Activated naive CD8-positive, alpha-beta T cell treated with anti-CD3 and anti-CD28 coated beads, Interleukin-2, amount 10 ng/mL, durations not matched to agents 7 days and 5 days (primary cell): ENCODE measurements at places on chromosomes 12 and 14.

GRCh38 chr12:2214411-2214810 is 161.6 kb downstream of the CACNA1C start:
- no peak for DNase-seq

DNA sequence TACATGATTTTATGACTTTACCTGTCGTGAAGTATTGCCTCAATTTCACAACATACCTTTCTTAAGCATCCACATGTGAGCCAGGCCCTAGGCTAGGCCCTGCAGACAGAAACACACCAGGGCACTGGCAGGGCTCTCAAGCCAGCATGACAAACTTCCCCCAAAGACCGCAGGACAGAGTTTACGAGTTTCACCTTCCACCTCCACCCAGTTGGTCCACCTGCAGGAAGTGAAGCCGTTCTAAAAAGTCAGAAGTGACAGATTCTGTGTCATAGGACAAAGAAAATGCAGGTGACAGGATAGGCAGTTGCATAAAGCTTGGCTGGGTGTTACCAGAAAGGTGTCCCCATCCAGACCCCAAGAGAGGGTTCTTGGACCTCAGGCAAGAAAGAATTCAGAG is 382.3 kb downstream of the PCNX1 start:
- no peak for DNase-seq

DNA sequence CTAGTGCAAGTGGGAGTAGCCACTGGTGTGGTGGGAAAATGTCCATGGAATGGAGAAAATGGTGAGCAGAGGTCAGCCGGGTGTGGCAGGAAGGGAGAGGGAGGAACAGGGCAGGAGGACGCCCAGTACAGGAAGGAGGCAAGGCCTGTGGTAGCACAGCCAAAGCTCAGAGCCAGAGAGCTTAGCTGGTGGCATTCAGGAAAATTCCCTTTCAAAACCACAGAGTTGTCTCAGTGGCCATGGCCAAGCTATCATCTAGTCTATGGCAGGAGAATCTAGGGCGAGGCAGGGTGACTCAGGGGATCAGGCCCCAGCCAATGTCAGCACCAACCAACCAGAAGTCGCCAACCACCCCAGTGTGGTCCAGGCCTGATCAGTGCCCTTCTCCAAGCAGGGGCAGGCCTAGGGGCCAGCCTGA is 67.7 kb upstream of the DDX11 start:
- DNase-seq = no peak

GRCh38 chr12:100187857-100188519 is 12.6 kb upstream of the ACTR6 start:
- no peak for DNase-seq

GRCh38 chr12:132345561-132346200 is 16.3 kb upstream of the GALNT9 start:
- no peak for DNase-seq

DNA sequence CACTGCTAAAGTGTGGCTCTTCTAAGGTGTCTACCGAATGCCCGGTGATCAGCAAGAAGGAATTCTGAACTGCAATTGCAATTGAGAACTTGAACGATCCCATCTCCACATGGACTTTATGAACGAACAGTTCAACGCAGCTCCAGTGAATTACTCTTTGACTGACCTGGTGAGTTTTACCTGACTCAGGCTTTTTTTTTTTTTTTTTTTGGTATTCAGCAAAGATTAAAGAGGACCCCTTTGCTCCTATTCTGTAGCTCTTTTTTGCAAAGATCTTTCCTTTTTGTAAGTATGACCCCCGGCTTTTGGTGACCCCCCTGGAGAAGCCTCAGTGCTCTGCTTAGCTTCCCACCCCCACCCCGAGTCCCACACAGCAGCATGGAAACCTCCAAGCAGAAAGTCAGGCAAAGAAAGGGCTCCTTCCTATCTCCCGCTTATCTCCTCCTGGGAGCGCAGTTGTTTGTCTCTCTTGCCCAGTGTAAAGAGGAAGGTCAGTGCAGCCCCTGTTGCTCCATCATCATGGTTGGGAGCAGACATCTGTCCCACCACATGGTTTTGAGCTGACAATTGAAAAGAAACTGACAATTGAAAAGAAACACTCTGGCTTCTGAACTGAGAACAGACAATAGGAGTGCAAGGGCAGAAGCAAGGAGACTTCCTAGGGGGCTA is 72.1 kb upstream of the DIO3 start:
- no peak for DNase-seq

GRCh38 chr14:34843011-34843554 is 32.1 kb downstream of the BAZ1A start:
- no peak for DNase-seq

DNA sequence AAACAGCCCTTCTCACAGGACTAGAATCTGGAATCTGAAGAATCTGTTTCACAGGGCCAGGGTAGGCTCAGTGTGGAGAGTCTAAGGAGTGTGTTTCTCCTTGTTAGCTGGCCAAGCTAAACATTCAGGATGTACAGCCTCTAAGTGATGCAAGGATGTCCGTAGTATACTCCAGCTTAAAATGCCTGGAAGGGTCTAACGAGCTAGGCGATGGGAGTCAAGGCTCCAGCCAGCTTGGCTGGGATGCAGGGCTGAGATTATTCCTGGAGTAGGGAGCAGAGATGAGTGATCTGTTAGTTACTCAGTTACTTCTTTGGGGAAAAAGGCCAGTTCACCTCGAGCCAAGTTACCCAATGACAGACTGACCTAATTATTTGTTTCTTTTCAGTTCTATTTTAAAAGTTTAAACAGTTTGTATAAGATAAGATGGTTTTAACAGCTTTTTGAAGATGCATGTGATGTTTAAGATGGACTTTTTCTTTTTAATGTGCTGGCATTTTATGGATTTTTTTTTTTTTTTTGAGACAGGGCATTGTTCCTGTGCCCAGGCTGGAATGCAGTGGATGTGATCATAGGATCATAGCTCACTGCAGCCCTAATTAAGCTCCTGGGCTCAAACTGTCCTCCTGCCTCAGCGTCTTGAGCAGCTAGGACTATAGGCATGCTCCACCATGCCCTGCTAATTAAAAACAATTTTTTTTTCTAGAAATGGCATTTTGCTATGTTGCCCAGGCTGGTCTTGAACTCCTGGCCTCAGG is 41.1 kb downstream of the SYNE2 start:
- DNase-seq = no peak

DNA sequence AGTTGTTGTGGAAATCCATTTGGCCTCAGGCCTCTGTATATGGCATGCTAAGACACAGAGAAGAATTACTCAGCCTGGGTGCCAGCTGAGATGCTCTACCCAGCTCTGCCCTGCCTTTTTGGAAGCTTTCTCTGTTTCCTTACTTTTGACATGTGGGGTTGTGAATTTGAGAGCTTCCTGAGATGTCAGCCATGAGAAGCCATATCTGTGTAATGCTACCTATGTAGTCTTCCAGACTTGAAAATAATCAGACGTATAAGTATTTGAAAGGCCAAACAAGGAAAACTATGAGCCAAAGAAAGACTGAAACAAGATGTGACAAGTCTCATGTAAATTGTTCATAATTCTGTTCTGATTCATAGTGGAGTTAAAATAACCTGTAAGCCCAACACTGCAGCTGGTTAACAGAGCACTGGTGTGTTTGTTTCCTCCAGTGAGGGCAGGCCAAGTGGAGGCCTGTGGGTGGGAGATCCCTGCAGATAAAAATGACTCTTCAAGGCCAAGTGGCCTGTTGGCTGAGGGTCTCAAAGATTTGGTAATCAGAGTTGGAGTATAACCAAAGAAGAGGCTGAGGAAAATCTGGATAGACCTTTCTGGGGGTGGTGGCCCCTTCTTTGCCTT is 94.0 kb downstream of the TMX1 start:
- no peak for DNase-seq

- DNase-seq = no peak
These were observed 8.4 kb upstream of the MYH7 start for GRCh38 chr14:23443881-23444280.

DNA sequence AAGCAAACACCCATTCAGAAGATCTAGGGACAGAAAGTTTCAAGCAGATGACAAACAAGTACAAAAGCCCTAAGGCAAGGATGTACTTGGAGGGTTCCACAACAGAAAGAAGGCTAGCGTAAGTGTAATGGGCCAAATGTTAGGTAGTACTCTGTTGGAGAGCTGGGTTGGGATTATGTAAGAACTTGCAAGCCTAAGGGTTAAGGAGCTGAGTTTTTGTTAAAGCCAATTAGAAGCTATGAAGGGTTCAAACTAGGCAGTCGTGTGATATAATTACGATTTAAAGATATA is 41.4 kb downstream of the HECTD1 start:
- DNase-seq = no peak

GRCh38 chr12:91637789-91638624 is 455.4 kb upstream of the DCN start:
- DNase-seq = no peak

DNA sequence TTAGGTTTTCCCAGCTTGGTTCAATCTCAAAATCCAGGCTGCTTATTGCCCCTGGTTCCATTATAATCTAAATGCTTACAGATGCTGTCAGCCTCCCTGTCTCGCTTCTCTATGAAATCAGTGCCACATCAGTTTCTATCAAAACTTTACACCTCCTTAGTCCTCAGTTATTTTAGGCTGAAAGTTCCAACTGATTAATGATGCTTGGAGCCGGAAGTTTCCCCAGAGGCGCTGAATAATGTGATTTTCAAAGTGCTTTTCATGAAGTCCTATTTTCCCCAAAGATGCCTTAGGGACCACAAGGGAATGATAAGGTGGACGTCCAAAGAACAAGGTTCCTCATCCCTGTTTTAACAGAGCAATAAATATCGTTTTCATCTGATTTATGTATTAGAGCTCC is 262.4 kb upstream of the RMST start:
- no peak for DNase-seq

DNA sequence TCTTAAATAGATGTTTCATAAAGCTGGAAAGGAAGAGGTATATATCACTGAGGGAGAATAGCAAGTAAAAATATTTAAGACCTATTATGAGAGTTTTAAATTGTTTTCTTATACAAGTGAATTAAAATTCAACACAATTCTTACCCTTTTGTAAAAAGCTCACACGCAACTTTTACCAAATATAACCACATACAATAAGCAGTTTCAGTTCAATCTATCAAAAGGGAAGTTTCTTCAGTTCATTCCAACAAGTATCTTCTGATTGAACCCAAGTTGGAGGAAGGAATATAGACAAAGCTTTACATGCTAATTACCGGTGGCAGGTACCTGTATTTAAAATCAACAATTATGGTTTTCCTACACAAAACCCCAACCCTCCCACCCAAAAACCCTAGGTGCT is 41.1 kb downstream of the GTF2A1 start:
- DNase-seq = no peak

DNA sequence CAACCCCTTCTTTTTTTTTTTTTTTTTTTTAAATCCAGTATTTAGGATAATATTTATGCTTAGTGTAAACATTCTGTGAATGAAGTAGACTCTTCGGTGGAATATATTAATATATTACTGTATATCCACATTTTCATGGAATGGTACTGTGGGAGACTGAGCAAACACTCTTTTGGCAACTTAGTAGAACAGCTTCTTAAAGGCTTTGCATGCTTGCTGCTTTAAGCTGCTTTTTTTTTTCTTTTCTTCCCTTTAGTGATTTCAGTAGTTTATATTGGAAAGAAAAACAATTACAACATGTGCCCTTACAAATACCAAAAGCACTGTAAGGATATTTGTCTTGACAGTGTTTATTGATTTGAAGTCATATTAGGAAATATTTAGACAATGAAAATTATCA is 78.9 kb downstream of the AEBP2 start:
- DNase-seq = no peak

- no peak for DNase-seq
These were observed 70.6 kb downstream of the PTHLH start for GRCh38 chr12:27901959-27902358.

DNA sequence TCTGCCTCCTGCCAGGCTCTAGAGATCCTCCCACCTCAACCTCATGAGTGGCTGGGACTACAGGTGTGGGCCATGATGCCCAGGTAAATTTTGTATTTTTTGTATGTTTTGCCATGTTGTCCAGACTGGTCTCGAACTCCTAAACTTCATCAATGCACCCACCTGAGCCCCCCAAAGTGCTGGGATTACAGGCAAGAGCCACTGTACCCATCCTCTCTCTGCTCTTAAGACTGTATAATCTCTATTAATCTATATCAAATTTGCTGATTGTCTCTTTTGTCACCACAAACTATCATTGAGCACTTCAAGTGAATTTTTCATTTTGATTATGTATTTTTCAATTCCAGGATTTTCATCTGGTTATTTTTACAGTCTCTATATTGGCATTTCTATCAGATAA is 440.3 kb downstream of the NOVA1 start:
- no peak for DNase-seq

GRCh38 chr12:124098887-124099286 is 125.9 kb downstream of the ZNF664 start:
- no peak for DNase-seq

GRCh38 chr14:77059276-77059915 is 30.9 kb upstream of the IRF2BPL start:
- DNase-seq = no peak

DNA sequence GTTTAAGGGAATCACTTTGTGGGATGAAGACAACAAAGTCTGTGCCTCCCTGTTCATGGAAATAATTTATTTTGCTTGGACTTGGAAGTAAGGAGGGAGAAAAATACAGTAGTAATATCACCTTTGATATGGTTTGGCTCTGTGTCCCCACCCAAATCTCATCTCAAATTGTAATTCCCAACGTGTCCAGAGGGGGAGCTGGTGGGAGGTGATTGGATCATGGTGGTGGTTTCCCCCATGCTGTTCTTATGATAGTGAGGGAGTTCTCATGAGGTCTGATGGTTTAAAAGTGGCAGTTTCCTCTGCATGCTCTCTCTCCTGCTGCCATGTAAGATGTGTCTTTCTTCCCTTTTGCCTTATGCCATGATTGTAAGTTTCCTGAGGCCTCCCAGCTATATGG is 460.7 kb downstream of the NOVA1 start:
- no peak for DNase-seq

DNA sequence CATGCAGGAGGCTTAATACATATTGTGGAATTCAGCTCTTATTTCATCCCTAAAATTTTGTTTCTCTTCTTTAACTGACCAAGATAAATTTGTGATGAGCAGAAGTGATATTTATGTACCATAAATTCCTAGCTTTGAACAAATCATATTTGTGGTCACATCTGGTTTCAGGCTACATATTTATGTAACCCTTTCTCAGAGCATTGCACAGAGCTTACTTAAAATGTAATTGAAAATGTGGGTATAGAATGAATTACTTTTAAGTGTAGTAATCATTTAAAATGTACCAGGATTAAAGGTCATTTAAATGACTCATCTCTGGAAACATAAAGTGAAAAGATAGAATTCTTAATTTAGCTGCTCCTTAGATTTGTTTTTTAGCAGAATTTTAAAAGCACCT is 129.9 kb upstream of the FRMD6 start:
- no peak for DNase-seq

DNA sequence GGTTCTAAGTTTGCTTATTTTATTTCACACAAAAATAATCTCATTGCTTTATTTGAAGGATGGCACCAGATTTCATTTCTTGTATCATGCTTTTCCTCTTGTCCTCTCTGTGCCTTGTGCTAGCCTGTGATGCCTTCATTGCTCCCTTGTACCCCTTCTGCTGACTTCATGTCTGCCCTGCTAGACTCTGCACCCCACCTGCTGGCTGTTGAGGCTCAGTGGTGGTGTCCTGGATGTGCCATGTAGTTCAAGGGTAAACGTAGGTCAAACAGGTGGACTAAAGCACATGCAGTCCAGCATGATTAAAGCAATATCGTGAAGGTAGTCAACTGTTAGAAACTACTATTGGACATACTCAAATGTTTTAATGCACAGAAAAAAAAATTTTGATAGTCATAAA is 21.6 kb downstream of the MRPS35 start:
- DNase-seq = no peak
